ENCODE measurements at places on chromosomes 2 and 18.

- DNase-seq, result no peak
Measured at GRCh38 chr18:79940814-79941472, 10.5 kb downstream of the SLC66A2 start.

- DNase-seq, result no peak
Measured at GRCh38 chr2:20225294-20226151, 593 bp upstream of the SDC1 start.

- no peak for DNase-seq
Measured at GRCh38 chr2:8022908-8023640, 658.8 kb upstream of the ID2 start.

- no peak for DNase-seq
Measured at GRCh38 chr18:69830189-69830588, 117.5 kb downstream of the CD226 start.

- no peak for DNase-seq
Measured at GRCh38 chr2:208315081-208315788, 49.2 kb downstream of the PIKFYVE start.

DNA sequence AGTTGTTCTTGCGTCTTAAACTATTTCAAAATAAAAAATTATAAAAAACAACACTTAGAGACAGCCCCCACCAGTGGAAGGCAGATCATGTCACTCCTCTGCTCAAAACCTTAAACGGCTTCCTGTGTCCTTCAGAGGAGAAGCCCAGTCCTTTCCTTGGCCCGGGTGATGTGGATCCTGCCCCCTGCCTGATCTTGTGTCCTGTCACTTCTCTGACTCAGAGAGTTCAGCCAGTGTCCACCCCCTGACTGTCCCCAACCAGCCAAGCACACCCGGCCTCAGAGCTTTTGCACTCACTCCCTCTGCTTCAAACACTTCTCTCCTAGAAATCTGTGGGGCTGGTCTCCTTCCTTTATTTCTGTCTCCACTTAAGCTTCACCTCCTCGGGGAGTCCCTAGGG, 35.4 kb downstream of the TOGARAM2 start:
- DNase-seq, result no peak

All from amniotic stem cell (primary cell).